ENCODE measurements at places on chromosomes 1 and 21. TPM values are rescaled to one million over a fixed set of nuclear protein-coding genes. Genes with fewer than 3 reads are reported as not detected.

The FMN2 gene
- total RNA-seq = not detected

The EPHA8 gene
- not detected for total RNA-seq

The FAM177B gene
- not detected for total RNA-seq

The LMX1A gene
- total RNA-seq = not detected

The KRTAP11-1 gene
- total RNA-seq = not detected

DNA sequence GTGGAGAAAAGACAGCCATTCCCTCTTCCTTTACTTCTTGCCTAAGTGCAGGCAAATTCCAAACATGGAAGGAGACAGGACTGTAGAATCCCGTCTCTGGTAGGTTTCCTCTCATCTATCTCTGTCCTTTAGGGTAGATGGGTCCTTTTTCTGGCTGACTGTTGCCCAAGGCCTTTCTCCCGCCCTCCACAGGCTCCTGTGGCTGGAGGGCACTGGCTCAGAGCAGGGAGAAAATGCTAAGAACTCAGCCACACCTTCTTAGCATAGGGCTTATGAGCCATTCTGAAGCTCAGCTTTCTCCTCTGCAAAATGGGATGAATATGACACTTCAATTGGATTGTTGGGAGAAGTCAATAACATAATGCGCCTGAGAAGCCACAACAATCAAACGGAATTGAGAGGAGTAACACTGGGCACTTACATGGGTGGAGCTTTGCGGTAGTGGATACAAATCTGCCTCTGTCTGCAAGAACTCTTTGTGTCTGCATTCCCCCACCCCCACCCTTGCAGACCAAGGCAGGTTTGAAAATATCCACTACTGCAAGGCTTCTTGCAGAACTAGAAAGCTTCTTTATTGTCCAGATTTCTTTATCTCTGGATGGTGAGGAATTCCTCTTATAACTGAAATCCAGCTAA, 94.7 kb downstream of the CSMD2 start:
- no peak for DNase-seq

DNA sequence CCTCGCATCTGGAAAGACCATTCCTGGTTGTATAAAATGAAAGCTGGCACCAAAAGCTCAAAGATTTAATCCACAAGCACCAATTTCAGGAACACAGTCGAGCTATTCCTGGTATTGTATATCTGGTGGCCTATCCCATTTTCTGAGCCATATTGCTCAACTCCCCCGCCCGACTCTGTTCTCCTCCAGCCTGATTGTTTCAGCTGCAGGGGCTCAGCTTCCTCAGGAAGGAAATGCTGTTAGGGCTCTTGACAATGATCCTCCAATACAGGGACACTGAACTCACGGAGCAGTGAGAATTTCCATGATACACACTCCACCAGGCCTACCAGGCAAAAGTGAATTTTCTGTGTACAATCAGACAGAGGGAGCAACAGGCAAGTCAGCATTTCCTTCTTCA, 16.9 kb upstream of the TDRD10 start:
- no peak for DNase-seq

DNA sequence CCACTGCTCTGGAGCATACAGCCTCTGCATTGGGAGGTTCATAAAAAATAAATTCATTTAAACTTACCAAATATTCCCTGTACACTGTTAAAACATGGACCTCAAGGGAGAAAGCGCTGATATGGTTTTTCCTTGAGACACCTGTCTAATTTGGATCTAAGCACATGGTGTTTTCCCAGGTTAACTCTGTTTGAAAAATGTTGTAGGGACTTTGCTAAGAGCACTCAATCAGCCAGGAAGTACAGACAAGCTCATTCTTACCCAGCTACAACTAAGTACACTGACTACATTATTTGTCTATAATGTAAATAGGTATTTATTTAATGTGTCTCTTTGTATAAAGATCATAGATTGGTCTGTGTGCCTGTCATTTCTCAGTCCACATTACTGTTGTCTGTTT, 61.8 kb upstream of the BCAR3 start:
- DNase-seq = no peak

GRCh38 chr1:211938561-211938997, 96.8 kb downstream of the INTS7 start:
- DNase-seq = peak; percentile 40

DNA sequence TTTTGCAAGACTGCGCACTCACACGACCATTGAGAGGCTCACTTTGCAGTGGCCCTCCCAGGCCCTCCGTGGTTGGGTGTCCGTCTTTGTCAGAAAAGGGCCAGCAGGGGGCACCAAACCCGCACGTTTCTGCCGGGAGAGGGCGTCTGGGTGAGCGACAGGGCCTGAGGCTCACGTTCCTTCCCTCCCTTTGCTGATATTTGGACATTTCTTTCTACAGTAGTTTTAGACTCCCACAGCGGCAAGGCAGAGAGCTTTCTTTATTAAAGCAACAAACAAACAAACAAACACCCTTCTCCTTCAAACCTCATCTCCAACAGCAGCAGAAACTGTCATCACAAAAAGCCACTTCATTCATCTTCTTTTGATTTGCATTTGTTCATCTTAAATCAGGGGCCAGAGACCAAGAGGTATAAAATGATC, 79.2 kb upstream of the WDR26 start:
- peak; percentile 88 for DNase-seq

DNA sequence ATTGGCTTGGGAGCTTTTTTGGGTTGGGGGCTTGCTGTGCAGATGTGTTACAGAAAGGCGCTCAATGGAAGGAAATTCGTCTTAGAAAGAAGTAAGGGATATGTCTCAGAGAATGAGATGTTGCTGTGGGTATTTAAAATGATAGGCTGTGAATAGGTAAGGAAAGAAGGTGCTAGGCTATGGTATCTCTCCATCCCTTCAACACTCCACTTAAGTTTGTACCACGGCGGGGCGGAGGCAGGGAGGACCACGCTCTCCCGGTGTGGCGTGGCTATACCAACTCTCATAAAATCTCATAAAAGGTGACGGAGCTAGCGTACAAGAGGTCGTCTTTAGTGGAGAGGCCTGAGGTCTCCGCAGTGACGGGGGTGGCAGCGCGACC, 305 bp upstream of the RPS6KC1 start:
- no peak for DNase-seq

GRCh38 chr1:19754482-19754881, 45.2 kb downstream of the TMCO4 start:
- DNase-seq = no peak

- DNase-seq = no peak
These were observed 136.6 kb upstream of the HMGB4 start for GRCh38 chr1:33727310-33727709.

DNA sequence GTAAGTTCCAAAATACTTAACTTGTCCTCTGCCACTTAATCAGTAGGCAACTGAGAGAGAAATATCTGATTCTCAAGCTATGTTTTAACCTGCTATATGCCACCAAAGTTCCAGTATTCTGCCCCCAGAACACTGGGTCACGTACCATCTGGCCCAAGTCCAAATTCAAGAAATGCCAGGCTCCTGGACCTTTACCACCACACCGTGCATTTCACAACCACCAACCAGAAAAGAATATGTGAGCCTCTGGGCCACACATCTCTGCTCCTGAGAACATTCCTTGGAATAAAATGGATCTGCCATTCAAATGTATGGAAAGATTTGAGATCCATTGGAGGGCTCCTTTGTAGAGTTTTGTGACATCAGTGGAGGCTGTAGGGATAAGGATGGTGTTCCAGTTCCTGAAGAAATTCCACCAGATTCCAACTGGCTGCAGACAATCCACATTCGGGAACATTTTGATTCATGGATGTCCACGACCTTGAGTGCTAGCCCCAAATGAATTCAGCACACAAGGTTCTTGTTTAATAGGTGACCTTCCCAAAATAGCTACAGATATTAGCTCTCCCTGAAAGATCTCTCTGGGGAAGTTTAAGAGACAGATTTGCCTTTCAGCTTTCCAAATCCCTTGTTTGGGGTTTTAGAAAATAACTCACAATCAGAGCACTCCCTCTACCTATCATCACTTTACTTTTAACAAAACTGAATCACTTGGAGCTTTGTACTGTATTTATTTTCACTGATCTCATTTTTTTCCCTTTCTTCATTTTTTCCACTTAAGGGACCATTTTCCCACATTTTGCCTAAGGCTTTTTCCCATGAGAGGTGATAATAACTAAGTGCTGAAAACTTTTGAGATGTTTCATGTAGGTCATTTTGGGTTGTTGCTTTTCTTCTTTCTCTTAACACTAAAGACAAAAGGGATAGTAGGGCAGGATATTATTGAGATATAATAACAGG, 128.4 kb upstream of the ZC3H11B start:
- DNase-seq = no peak

- DNase-seq = no peak
These were observed 191.6 kb downstream of the HUNK start for GRCh38 chr21:32064281-32064910.

All from CD8-positive, alpha-beta T cell (primary cell).